ENCODE measurements at places on chromosomes 2 and 18. TPM values are rescaled to one million over a fixed set of nuclear protein-coding genes. Genes with fewer than 3 reads are reported as not detected.

DNA sequence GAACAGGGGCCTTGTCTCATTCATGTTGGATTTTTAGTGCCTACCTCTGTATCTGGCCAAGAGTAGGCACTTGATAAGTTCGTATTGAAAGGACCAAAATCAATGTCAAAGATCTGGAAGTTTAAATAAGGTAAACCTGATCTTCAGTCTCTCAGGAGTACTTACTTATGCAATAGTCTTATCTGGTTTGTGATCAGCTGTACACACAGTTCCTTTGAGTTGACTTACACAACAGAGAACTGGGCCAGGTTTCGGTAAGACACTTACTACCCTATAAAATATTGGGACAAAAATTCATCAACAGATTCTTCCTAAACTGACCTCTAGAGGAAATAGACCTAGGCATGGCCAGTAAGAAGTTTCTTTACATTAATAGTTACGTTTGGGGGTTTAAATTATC lies 113.6 kb upstream of the NXPH2 start:
- H3K4me3 ChIP-seq = no peak overlapping the region
- no peak overlapping the region for H3K27ac ChIP-seq
- DNase-seq = no peak
- no peaks in the 10 kb centered on the region for H3K36me3 ChIP-seq
- no peaks in the 10 kb centered on the region for H3K27me3 ChIP-seq

- no peaks in the 10 kb centered on the region for H3K27me3 ChIP-seq
- DNase-seq = no peak
- H3K36me3 ChIP-seq = no peaks in the 10 kb centered on the region
- no peaks in the 10 kb centered on the region for H3K4me1 ChIP-seq
- H3K4me3 ChIP-seq = no peak overlapping the region
These were observed 602.9 kb upstream of the RAB6C start for GRCh38 chr2:129376426-129377077.

The RUFY4 gene
- total RNA-seq = 1.0 TPM

DNA sequence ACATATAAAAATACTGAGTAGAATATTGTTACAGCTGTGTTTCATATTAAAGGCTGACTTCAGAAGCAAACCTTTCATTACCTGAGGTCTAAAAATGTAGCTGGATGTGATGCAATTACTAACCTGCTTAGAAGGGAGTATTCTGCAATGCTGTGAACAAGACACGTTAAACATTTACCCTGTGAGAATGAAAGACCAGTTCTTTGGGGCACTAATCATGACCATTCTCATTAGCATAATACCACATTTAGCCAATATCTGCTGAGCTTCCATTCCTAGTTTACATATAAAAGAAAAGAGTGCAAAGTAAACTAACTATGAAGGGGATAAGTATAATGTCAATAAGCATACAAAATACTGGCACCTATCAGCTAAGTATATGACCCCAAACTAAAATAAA lies 784.0 kb upstream of the KLHL29 start:
- H3K27ac ChIP-seq = no peak overlapping the region
- H3K4me3 ChIP-seq = no peak overlapping the region
- no peaks in the 10 kb centered on the region for H3K36me3 ChIP-seq
- no peaks in the 10 kb centered on the region for H3K4me1 ChIP-seq
- DNase-seq = no peak

The ITGB6 gene
- not detected for total RNA-seq

DNA sequence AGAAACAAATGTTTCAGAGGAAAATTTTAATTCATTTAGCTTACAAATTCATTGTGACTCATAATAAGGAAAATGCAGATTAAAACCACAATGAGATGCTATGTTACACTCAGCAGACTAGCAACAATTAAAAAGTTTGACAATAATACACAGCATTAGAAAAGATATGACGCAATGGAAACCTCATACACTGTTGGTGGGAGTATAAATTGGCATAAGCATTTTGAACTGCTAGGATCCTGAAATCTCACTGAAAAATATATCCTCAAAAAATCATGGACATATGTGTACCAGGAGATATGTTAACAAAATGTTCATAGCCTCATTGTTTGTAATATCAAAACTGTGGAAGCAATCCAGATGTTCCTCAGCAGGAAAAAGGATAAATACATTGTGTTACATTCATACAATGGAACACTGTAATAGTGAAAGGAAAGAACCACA lies 13.7 kb downstream of the CALCRL start:
- DNase-seq = no peak
- H3K36me3 ChIP-seq = no peaks in the 10 kb centered on the region
- H3K4me3 ChIP-seq = no peak overlapping the region
- H3K27ac ChIP-seq = no peak overlapping the region
- no peaks in the 10 kb centered on the region for H3K27me3 ChIP-seq

- peaks cover 22% of the 10 kb centered on the region for H3K27me3 ChIP-seq
- no peak overlapping the region for H3K4me3 ChIP-seq
- no peaks in the 10 kb centered on the region for H3K36me3 ChIP-seq
- H3K27ac ChIP-seq = no peak overlapping the region
- H3K4me1 ChIP-seq = no peaks in the 10 kb centered on the region
These were observed 8.0 kb downstream of the SIX3 start for GRCh38 chr2:44949329-44950151.

DNA sequence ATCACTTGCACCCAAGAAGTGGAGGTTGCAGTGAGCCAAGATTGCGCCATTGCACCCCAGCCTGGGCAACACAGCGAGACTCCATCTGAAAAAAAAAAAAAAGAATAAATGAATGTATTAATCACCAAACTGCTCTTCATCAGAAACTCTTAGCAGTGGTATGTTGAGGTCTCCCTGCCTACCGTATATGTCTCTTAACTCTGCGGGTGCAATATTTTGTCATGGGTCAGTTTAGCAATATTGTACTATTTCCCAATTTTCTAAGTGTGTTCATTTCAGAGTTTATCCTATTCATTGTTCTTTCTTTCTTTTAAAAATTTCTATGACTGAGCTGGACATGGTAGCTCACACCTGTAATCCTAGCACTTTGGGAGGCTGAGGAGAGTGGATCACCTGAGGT lies 37.9 kb upstream of the MAP4K3 start:
- no peak for DNase-seq
- H3K36me3 ChIP-seq = no peaks in the 10 kb centered on the region
- no peaks in the 10 kb centered on the region for H3K4me1 ChIP-seq
- no peaks in the 10 kb centered on the region for H3K27me3 ChIP-seq
- H3K27ac ChIP-seq = no peak overlapping the region

The CHN1 gene
- 2.9 TPM for total RNA-seq

The SPRED2 gene
- 3.2 TPM for total RNA-seq

DNA sequence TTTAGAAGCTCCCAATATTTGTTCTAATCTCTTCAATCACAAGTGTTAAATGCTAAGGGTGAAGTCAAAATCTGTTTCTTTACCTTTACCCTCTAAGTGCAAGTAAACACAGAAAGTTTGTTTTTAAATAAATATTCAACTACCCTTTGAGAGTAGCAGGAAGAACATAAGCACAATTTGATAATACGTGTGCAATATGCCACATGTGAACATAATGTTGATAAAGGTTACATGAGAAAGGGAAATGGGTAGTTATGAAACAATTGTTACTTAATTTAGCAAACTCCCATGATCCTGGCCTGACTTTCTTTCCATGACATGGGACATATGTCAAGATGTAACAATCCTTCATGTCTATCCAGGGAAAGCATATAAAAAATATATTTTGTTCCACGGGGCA lies 7.1 kb downstream of the SPRED2 start:
- DNase-seq = no peak
- no peak overlapping the region for H3K27ac ChIP-seq
- peaks cover 7% of the 10 kb centered on the region for H3K4me1 ChIP-seq
- H3K36me3 ChIP-seq = no peaks in the 10 kb centered on the region
- H3K4me3 ChIP-seq = no peak overlapping the region

- H3K27me3 ChIP-seq = peaks cover 24% of the 10 kb centered on the region
- H3K4me3 ChIP-seq = no peak overlapping the region
- no peak overlapping the region for H3K27ac ChIP-seq
- no peak for DNase-seq
These were observed 46.1 kb downstream of the BCL11A start for GRCh38 chr2:60507211-60507965.

The MC4R gene
- not detected for total RNA-seq

DNA sequence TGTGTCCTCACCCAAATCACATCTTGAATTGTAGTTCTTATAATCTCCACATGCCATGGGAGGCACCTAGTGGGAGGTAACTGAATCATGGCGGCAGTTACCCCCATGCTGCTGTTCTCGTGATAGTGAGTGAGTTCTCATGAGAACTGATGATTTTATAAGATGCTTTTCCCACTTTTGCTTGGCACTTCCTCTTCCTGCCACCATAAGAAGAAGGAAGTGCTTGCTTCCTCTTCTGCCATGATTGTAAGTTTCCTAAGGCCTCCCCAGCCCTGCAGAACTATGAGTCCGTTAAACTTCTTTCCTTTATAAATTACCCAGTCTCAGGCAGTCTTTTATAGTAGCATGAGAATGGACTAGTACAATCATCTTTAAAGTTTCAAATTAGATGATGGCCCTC lies 902.4 kb upstream of the PIK3C3 start:
- no peaks in the 10 kb centered on the region for H3K27me3 ChIP-seq
- no peak for DNase-seq
- H3K4me3 ChIP-seq = no peak overlapping the region

GRCh38 chr2:16635791-16636699 lies 29.6 kb downstream of the CYRIA start:
- H3K4me3 ChIP-seq = no peak overlapping the region
- H3K36me3 ChIP-seq = no peaks in the 10 kb centered on the region
- H3K27me3 ChIP-seq = peaks cover 4% of the 10 kb centered on the region

GRCh38 chr2:73837847-73838585 lies 9.3 kb downstream of the STAMBP start:
- no peak for DNase-seq
- peaks cover 6% of the 10 kb centered on the region for H3K36me3 ChIP-seq

DNA sequence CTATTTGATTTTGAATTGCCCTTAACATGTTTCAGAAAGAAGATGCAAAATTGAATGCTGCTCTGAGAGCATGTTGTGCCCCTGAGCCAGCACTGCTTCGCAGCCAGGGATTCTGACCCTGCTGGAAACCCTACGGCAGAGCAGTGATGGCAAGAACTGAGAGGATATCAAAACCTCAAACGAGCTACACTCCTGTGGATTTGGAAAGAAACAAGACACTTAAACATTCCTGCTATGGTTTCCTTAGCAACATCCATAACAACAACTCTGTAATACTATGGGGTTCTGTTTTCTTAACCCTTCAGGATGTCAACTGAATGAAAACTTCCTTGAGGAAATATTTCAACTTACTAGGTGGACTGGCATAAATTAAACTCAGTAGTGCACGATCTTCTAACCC lies 649.1 kb downstream of the NYAP2 start:
- no peak overlapping the region for H3K27ac ChIP-seq
- H3K4me3 ChIP-seq = no peak overlapping the region
- no peaks in the 10 kb centered on the region for H3K36me3 ChIP-seq
- H3K4me1 ChIP-seq = no peaks in the 10 kb centered on the region
- H3K27me3 ChIP-seq = peaks cover 2% of the 10 kb centered on the region
- no peak for DNase-seq

GRCh38 chr18:57014772-57015413 lies 132.0 kb upstream of the BOD1L2 start:
- H3K27me3 ChIP-seq = no peaks in the 10 kb centered on the region
- peaks cover 6% of the 10 kb centered on the region for H3K4me1 ChIP-seq
- H3K4me3 ChIP-seq = no peak overlapping the region

Data from T-cell (primary cell).